Activated T-cell treated with anti-CD3 and anti-CD28 coated beads, Interleukin-2, amount 50 U/mL, for 1 hour (primary cell): ENCODE measurements at places on chromosomes 11 and 22.

DNA sequence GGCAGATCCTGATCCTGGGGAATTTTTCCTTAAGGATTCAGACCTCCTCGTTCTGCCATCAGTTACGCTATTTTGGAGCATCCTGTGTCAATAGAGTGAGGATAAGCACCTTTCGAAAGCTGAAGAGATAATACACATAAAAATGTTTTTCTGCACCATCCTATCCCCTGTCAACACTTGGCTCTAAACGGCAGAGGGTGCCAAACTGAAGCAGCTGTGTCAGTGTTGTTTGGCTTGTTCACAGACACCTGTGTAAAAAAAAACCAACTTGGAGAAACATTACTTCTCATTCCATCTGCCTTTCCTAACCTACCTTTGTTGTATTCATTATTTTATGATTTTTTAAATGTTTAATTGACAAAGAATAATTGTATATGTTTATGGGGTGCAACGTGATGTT lies 417.0 kb upstream of the DDI1 start:
- DNase-seq: no peak

GRCh38 chr11:124481365-124482323 lies 36.1 kb upstream of the OR8B8 start:
- no peak for DNase-seq

GRCh38 chr22:26707581-26707980 lies 50.2 kb downstream of the MIAT start:
- no peak for DNase-seq

DNA sequence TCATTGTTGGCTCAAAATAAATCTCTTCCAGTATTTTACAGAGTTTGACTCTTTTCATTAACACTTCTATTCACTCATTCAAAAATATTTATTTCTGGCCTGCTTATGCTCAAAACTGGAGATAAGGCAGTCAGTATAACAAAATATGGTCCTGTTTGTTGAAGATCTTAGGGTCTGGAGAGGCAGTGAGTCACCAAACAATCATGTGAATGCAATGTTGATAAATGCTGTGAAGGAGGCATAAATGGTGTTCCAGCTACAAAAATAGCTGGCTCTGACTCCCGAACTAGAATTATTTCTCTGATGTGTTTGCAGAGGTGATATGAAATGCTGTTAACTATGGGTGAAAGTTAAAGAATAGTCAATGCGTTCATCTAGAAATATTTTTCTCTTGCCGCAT lies 390.6 kb downstream of the AASDHPPT start:
- DNase-seq: no peak

DNA sequence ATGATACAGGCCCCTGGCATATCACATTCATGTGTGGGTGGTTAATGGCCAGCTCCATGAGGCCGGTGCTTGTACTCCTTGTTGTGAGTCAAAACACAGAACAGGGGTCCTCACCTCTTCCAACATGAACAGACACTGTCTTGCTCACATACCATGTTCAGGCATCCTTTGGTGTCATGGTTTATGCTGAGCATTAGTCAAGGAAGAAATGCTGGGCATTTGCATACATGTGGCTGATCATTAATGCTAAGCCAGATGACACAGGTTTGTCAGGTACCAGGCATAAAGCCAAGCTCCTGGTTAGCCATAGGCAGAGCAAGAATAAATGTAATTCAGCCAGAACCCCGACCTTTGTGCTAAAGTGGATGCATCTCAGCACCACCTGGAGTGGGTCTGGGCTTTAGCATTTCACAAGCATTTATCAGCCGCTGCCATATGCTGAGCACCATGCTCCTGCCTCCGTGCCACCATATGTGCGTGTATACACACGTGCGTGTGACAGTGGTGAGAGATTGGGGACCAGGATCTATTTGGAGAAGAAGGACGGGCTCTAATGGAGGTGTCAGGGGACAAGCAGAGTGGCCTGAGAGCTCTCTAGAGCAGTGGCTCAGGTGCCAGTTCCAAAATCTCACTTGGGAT lies 55.0 kb downstream of the MICAL2 start:
- DNase-seq: no peak

DNA sequence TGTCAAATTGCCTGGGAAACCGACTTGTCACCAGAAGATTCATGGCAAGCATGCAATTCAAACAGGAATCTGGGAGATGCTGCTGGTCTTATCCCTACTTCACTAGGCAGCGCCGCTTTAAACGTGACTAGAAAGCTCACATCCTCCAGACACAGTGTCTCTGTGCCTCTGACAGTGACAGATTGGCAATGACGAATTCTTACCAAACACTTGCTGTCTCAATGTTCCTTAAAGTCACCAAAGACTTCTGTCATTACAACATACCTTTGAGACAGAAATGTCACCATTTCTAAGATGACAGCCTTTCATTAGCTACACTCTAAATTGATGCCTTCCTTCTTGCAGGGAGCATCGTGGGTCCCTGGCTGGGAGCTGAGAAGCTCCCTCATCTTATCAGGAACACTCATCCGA lies 197.8 kb downstream of the CWF19L2 start:
- no peak for DNase-seq

- no peak for DNase-seq
These were observed 209.7 kb upstream of the ARHGAP20 start for GRCh38 chr11:110921742-110922521.

GRCh38 chr22:38753948-38754750 lies 1.6 kb downstream of the SUN2 start:
- no peak for DNase-seq

DNA sequence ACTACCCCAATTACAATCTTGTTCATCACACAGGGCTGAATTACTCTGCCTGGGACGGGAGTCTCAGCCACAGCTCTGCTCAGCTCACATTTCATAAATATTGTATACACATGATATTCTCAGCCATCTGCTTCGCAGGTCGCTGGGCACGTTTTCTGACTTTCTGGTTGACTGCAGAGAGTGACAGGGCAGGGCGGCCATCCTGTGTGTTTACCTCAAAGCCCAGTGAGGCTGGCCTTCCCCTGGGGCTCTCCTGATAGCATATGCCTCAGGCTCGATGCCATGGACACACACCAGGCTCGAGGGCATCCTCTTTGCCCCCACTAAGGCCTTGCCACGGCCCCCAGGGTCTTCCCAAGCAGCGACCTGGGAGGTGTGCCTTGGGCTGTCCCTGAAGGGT lies 345.0 kb downstream of the CADM1 start:
- no peak for DNase-seq

- no peak for DNase-seq
These were observed 36.9 kb upstream of the BID start for GRCh38 chr22:17811119-17811518.

- peak; percentile 56 for DNase-seq
These were observed 2.1 kb downstream of the LPXN start for GRCh38 chr11:58573451-58574104.

GRCh38 chr11:72821920-72822799 lies 7.9 kb downstream of the ATG16L2 start:
- DNase-seq: peak; percentile 98

- peak; percentile 11 for DNase-seq
These were observed 79.5 kb upstream of the RTL6 start for GRCh38 chr22:44577391-44578109.

DNA sequence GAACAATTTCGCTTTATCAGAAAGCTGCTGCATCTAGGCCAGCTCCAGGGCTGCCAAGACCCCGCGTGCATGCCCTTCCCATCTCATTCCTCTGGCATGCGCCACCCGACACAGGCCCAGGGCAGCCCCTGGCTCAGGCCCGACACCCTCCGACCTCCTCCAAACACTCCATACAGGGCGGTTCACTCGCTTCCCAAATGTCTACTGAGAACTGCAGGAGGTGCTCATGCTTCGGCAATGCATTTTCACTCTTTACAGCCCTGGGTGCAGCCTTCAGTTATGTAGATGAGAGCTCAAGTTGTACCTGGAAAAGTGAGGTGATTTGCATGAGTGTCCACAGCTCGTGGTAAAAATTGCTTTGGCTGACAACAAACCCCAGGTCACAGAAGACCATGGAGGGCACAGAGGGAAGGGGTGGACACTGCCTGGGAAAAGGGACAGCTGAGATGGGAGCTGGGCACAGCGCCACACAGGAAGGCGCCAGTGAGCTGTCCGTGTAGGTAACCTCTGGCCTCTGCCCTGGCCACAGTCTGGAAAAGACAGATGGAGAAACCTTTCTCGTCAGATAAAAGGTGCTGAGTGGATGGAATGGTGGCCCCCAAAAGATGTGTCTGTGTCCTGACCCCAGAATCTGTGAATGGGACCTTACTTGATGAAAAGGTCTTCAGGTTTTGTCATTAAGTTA lies 1351.9 kb downstream of the BRD1 start:
- DNase-seq: no peak

DNA sequence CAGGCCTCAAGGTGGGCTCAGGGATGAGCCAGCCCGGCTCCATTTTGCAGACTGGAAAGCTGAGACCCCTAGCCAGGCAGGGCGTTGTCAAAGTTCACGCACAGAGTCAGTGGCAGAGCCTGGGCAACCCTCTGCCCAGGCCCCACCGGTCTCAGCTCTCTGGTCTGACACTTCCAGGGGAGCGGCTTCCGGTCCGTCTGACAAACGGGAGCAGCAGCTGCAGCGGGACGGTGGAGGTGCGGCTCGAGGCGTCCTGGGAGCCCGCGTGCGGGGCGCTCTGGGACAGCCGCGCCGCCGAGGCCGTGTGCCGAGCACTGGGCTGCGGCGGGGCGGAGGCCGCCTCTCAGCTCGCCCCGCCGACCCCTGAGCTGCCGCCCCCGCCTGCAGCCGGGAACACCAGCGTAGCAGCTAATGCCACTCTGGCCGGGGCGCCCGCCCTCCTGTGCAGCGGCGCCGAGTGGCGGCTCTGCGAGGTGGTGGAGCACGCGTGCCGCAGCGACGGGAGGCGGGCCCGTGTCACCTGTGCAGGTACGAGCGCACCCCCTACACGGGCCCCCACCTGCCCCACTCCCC lies 36.0 kb downstream of the CD6 start:
- peak; percentile 44 for DNase-seq

- no peak for DNase-seq
These were observed 133.5 kb upstream of the B3GAT1 start for GRCh38 chr11:134545521-134545920.

- DNase-seq: no peak
These were observed 47.8 kb downstream of the C2CD3 start for GRCh38 chr11:74123008-74123448.

GRCh38 chr11:120210626-120211521 lies at the start of gene OAF:
Gene OAF (plus strand): TSS chr11:120211032. CDS start chr11:120211280, 248 bp downstream.
- DNase-seq: peak; percentile 65

DNA sequence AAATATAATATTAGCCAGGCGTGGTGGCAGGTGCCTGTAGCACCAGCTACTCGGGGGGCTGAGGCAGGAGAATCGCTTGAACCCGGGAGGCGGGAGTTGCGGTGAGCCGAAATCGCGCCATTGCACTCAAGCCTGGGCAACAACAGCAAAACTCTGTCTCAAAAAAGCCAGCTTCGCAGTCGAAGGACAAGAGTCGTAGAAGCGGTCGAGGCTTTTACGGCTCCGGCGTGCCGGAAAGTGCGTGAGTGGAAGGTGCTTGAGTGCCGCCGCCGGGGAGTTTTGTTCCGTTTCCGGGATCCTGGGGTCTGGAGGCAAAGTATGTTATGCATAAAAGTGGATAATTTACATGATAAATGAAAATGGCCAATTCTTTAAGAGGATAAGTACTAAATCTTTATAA lies 43.6 kb downstream of the SYN3 start:
- DNase-seq: no peak

- no peak for DNase-seq
These were observed 36.4 kb upstream of the DKK3 start for GRCh38 chr11:12044799-12045198.

GRCh38 chr11:57288771-57289579 lies 35.8 kb downstream of the TNKS1BP1 start:
- no peak for DNase-seq

- DNase-seq: no peak
These were observed 566.4 kb downstream of the METTL15 start for GRCh38 chr11:28674433-28675103.

- DNase-seq: no peak
These were observed 53.2 kb downstream of the CHRDL2 start for GRCh38 chr11:74678041-74678440.

- no peak for DNase-seq
These were observed 154.2 kb downstream of the LDLRAD3 start for GRCh38 chr11:36098087-36098486.

- DNase-seq: no peak
These were observed 1.2 kb downstream of the SLC22A25 start for GRCh38 chr11:63242089-63242781.

- no peak for DNase-seq
These were observed 12.0 kb downstream of the C11orf58 start for GRCh38 chr11:16750417-16750816.

GRCh38 chr11:32829157-32829679 lies 509 bp upstream of the PRRG4 start:
- DNase-seq: no peak

DNA sequence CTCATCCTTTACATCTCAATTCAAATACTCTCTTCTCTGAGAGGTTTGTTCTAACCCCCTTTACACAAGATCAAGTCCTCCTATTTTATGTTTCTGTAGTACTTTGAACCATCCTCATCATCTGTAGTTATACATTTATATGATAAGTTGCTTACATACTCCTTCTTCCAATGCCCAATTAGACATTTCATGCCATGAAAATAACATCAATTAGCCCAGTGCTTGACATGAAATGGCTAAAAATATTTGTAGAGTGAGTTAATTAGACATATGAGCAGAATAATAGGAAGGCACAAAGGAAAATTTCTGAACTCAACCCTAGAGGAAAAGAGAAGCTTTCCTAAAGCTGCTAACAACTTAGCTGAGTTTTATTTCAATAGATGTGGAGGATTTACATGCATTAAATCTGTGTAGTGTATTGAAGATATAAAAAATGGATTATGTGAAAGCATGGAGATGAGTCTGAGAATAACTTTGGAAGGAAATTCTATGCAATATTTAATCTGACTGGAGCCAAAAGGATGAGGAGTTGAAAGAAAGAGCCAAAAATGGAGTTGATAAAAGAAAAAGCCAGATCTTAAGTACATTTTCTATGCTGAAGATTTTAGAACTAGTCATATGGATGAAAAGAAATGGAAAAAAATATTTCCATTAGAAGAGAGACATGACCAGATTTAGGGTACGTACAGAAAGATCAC lies at the start of gene OR56A1:
TSS of gene OR56A1 (minus strand) at position 51 of the 698 bp plus-strand sequence. CDS start 3,066 bp downstream, outside the sequence.
- no peak for DNase-seq

- no peak for DNase-seq
These were observed 331.8 kb downstream of the FAT3 start for GRCh38 chr11:92556431-92556830.

DNA sequence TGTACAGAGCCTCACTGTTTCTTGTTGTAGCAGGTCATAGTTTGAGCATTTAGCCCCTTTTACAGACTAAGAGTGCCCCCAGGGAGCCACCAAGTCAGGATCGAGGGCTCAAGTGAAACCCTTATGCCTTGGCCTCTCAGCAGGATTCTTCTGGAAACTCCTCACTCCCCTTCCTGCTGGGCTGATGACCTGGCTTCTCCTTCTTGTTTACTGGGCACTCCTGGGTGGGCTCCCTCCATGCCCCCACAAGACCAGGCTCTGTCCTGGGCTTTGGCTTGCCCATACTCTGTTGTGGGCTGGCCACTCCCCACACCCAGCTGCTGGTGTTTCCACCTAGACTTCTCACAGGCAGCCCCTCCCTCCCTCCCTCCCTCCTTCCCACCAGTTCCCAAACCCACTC lies 69.6 kb downstream of the MED15 start:
- DNase-seq: peak; percentile 18

GRCh38 chr22:46721501-46722085 lies 16.5 kb downstream of the CERK start:
- DNase-seq: no peak
